NCI-H1092 treated with DMSO at 0.1 percent for 48 hours (cell line): ENCODE measurements at places on chromosomes 11 and 22.

GRCh38 chr11:117392001-117392690 is 64.5 kb downstream of the CEP164 start:
- DNase-seq: no peak

- DNase-seq: no peak
Measured at GRCh38 chr11:69241844-69242243, 52.1 kb upstream of the MYEOV start.

DNA sequence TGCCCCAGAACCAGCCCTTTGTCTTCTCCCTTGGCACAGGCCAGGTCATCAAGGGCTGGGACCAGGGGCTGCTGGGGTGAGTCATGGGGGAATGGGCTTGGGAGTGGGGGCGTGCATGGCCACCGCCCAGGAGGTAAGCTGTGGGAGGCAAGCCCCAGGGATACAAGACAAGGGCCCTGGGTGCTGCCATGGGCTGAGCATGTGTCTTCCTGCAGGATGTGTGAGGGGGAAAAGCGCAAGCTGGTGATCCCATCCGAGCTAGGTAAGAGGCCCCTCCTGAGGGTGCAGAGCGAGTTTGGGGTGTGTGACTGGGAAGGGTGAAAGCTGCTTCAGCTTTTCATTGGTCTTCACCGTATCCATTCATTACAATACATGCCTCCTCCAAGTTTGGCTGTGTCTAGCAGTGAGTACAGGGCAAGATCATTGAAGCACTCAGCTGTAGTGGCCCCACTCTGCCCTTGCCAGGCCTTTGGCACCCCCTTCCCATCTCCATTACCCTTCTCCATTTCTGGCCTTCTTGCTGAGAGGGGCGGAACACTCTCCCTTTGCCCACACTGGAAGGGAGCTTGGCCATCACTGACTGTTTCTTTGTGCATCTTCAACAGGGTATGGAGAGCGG is 2.5 kb downstream of the FKBP2 start:
- DNase-seq: no peak

- DNase-seq: no peak
Measured at GRCh38 chr11:10631761-10632160, 61.8 kb downstream of the IRAG1 start.

- no peak for DNase-seq
Measured at GRCh38 chr11:94000659-94001058, 20.5 kb upstream of the HEPHL1 start.

- DNase-seq: no peak
Measured at GRCh38 chr11:94649964-94650623, 82.9 kb downstream of the PIWIL4 start.

DNA sequence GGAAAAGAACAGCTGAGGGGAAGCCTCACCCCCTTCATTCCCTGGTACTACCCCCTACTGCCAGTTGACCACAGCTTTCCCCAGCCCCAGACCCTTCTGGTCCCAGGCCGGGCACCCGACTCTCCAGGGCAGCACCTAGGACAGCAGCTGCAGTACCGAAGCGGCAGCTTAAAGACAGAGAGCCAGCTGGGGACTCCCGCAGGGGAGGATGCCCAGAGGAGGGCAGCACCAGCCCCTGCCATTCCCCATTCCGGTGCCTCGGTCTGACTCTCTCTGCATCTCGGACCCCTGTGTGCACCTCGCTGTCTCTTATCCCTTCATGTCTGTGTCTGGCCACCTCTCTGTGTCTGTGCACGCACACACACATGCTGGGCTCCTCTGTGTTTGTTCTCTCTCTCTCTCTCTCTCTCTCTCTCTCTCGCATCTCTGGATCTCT is 9.4 kb downstream of the IGSF9B start:
- peak; percentile 79 for DNase-seq

DNA sequence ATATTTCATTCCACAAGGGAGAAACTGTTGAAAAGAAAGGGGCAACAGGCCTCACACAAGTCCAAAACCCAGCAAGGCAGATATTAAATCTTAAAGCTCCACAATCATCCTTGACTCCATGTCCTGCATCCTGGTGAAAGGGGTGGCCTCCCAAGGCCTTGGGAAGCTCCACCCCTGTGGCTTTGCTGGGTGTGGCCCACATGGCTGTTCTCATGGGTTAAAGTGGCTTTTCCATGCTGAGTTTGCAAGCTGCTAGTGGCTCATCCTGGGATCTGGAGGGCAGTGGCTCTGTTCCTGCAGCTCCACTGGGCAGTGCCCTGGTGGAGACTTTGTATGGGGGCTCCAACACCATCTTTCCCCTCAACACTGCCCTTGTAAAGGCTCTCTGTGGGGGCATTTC is 106.4 kb downstream of the CTNND1 start:
- DNase-seq: no peak

DNA sequence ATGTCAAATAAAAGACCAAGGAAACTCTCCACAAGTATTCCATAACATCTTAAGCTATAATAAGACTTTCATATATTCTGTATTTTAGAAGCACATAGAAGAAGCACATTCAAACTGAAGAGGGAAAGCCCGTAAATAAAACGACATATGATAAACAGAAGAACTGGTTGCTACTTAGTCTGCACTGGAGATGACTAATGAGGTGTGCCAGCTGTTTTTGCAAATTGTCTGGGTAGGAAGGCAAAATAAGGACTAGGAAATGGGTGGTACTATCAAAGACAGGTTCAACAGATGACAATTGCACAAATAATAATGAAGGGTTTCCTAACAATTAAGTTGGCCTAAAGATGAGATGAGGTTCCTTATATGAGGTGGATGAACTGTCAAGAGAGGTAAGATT is 593.2 kb upstream of the CCDC179 start:
- DNase-seq: no peak

GRCh38 chr22:39256979-39257378 is 12.2 kb upstream of the PDGFB start:
- no peak for DNase-seq

GRCh38 chr11:70364178-70364577 is 34.2 kb upstream of the CTTN start:
- no peak for DNase-seq

GRCh38 chr11:3338569-3339339 is 40.2 kb downstream of the ZNF195 start:
- DNase-seq: no peak

DNA sequence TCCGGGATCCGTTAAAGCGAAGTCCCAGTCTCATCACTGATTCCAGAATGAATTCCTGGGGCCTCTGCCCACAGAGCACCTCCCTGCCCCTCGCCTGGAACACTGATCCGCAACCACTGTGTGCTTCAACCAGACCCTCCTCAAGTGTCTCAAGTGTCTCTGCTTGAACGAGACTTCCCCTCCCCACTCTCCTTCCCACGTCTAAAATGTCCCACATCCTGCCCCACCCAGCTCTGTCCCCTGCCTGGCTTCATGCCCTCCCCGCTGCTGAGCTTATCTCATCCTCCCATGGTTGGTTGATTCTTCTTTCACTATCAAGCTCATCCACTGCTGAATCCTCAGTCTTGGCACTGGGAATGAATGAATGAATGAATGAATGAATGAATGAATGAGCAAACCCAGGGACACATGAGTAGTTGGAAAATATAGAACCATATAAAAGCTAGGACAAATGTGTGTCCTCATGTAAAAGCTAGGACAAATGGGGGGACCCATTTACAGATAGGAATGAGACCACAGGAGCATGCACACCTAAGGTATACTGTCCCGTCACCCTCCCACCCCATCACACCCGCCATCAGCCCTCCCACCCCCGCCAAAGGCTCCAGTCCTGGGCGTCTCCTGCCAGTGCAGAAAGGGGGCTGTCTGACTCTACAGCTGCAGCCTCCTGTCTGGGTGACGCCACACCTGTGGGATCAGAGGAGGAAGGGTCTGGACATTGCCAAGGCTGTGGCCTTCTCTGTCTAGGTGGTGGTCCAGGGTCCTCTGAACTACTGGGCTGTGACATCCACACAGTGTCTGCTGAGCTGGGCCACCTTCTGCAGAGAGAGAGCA is 71.4 kb upstream of the LINC01488 start:
- DNase-seq: no peak

- peak; percentile 26 for DNase-seq
Measured at GRCh38 chr11:89477175-89477574, 14.0 kb downstream of the NOX4 start.

- no peak for DNase-seq
Measured at GRCh38 chr11:35118906-35119305, 20.1 kb upstream of the CD44 start.

DNA sequence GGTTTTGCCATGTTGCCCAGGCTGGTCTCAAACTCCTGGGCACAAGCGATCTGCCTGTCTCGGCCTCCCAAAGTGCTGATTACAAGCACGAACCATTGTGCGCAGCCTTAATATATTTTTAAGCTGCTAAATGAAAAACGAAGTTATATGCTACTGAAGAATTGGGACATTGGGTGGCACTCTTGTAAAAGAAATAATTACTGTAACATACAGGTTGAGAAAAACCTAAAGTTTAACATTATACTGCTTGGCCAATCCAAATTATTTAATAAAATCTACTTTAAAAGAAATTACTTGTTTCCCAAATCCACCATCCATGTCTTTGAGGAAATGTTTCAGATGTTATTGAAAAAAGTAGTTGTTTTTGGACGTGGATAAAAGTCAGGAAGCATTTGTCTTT is 37.9 kb upstream of the ARHGAP32 start:
- no peak for DNase-seq

GRCh38 chr11:75024068-75024449 is 35.3 kb downstream of the NEU3 start:
- DNase-seq: no peak

DNA sequence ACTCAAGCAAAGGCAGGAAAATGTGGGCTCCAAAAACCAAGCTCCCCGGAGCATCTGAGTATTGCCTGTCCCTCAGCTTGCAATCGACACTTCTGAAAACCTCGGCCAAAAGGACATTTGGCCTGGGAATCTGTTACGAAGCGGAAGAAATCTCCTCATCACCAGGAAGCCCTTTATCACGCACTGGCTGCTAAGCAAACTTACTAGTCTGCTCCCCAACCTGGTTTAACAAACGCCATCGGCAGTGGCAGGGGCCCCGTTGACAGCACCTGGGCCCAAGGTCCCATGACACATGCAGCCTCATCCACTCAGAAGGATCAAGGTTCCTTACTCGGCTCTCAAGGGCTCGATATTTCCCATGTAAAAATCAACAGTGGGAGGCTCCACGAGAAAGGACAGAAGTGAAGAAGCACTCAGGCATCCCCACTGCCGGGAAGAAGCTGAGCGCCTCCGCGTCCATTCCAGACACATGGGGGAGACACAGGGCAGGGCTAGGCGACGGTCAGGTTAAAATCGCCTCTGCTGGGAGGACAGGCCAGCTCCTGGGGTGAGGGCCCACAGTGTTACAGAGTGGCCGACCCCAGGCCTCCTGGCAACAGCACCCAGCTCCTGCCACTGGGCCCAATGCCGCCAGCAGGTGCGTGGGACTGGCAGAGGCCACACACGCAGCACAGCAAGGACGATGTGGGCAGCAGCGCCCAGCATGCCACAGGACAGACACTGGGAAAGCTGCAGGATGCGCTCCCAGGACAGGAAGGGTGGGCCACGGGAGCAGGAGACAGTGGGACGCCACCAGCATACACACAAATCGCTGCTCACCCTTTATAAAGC is 27.1 kb downstream of the BRD1 start:
- no peak for DNase-seq

GRCh38 chr11:45204761-45205160 is 58.3 kb downstream of the PRDM11 start:
- DNase-seq: peak; percentile 24

DNA sequence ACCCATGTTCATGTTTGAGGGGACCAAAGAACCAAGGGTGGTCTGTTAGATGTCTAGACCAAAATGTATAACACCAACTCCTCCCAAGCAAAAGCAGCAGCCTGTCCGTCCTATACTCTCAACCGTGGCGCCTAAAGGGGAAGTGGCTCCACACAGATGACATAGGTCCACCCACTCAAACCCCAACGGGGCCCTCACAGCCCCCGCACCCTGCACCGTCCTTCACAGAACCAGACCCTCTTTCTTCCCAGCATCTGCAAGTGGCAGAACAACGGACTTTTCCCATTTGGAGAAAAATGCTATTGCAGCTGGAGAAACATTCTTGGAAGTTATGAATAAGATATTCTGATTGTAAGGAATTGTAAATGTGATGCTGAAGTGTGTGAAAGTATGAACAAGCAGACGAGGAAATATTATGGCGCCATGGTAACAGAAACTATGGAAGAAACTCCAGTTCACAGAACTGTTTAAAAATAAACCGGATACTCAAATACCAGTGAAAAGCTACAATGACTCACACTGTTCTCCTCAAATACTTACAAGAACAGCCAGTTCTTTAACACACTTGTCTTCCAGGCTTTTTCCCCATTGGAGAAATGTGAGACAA is 76.5 kb upstream of the ARFGAP3 start:
- no peak for DNase-seq

- no peak for DNase-seq
Measured at GRCh38 chr11:67544616-67545242, 21.5 kb upstream of the CABP2 start.

GRCh38 chr11:134781380-134781866 is 369.4 kb upstream of the B3GAT1 start:
- DNase-seq: no peak

GRCh38 chr11:12430351-12430750 is 53.0 kb downstream of the PARVA start:
- no peak for DNase-seq

- DNase-seq: no peak
Measured at GRCh38 chr22:37371491-37371890, 55.8 kb downstream of the ELFN2 start.

DNA sequence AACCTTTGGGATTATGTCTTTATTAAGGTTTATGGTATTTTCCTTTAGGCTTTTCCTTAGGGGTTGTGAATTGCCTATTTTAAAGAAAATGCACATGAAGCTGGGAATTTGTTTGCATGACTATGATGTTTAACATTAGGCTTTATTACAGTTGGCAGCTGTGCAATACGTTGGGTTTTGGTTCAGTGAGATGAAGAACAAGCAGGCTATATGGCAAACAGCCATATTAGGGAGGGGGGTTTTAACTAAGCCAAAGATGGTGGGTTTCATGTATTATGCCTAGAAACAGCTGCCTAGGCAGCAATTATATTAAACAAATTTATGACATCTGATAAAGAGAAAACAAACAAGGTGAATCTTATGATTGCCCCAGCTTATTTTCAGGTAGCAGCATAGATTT is 880.8 kb downstream of the FAM181B start:
- DNase-seq: no peak

DNA sequence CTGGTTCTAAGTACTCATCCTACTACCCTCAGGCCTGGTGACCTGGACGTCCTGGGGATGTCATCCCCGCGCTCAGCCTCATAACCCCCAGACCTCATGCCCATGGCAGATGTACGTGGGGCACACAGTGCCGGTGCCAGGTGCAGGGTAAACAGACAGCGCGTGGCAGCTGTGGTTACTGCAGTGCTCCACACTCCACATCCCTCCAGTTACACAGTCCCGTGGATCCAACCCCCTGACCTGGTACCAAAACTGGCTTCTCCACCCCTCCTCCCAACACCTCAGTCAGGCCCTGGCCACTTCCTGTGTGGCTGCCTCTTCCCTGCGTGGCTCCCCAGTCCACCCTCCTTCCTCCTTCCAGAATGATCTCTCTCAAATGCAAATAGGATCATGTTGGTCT is 95.2 kb downstream of the DSCAML1 start:
- peak; percentile 50 for DNase-seq
